Lung microvascular endothelial cell (primary cell): ENCODE measurements at places on chromosomes 11 and 22. TPM values are rescaled to one million over a fixed set of nuclear protein-coding genes. Genes with fewer than 3 reads are reported as not detected.
A peak's percentile ranks its signal among the peaks of the same experiment; 100 is the strongest.

- DNase-seq = no peak
These were observed 7.9 kb upstream of the FLRT1 start for GRCh38 chr11:64027651-64028397.

- DNase-seq = no peak
These were observed 902 bp downstream of the RASGRP2 start for GRCh38 chr11:64742889-64743590.

- DNase-seq = peak; percentile 91
These were observed 723.0 kb downstream of the KCNA4 start for GRCh38 chr11:29293825-29294224.

- no peak for DNase-seq
These were observed 142.4 kb downstream of the CRYBB2 start for GRCh38 chr22:25361899-25362214.

DNA sequence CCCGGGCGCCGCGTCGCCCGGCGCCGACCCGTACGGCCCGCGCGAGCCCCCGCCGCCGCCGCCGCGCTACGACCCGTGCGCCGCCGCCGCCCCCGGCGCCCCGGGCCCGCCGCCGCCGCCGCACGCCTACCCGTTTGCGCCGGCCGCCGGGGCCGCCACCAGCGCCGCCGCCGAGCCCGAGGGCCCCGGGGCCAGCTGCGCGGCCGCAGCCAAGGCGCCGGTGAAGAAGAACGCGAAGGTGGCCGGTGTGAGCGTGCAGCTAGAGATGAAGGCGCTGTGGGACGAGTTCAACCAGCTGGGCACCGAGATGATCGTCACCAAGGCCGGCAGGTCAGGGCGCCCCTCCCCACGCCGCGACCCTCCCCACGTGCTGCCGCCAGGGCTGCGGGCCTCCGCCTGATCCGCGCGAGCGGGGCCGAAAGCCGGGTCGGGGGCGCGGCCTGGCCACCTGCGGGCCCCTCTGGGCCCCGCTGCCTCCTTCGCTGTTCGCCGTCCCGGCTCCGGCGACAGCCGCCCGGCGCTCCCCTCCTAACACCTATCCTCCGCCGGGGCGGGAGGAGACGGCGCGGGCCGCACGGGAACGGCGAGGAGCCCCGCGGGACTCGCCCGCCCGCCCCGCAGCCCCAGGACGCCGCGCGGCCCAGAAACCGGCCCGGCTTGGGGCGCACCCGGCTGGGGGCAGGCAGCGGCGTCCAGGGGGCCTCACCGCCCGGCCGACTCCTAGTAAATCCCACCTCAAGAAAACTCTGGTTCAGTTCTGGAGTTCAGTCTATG lies 560 bp downstream of the TBX1 start:
- peak; percentile 34 for DNase-seq

DNA sequence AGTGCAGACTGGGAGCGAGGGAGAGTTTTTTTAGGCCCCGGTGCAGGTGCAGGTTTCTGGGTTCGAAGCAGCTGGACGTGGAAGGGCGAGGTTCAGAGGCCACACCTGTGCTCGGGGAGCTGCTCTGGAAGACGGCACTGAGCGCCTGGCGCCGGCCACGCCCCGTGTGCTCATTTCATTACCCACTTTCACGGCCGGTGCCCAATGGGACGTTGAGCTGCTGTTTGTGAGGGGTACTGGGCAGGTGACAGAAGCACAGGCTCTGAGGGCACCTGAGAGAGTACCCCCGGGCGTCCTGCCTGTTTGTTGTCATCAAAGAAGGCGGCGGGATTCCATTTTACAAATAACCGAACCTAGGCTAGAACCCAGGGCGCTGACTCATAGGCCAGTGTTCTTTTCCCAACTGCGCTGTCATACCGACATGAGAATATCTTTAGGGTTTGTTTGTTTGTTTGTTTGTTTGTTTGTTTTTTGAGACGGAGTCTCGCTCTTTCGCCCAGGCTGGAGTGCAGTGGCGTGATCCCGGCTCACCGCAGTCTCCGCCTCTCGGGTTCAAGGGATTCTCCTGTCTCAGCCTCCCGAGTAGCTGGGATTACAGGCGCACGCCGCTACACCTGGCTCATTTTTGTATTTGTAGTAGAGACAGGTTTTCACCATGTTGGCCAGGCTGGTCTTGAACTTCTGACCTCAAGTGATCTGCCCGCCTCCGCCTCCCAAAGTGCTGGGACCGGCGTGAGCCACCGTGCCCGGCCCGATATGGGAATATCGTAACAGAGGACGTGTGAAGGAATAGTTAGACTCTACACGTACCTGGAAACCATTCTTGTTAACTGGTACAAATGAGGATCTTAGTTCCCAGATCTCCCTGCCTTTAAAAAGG lies 16.6 kb upstream of the SPTBN2 start:
- DNase-seq = peak; percentile 20

GRCh38 chr22:21657360-21658032 lies 8.3 kb upstream of the PPIL2 start:
- DNase-seq = peak; percentile 78

GRCh38 chr11:33721426-33721825 lies 14.8 kb downstream of the CD59 start:
- peak; percentile 42 for DNase-seq

GRCh38 chr11:56886455-56886854 lies 102.3 kb upstream of the OR5AK2 start:
- DNase-seq = no peak

GRCh38 chr22:23898006-23898974 lies 4.1 kb downstream of the MIF start:
- DNase-seq = no peak

- DNase-seq = no peak
These were observed 1.9 kb upstream of the BAIAP2L2 start for GRCh38 chr22:38112381-38112780.

DNA sequence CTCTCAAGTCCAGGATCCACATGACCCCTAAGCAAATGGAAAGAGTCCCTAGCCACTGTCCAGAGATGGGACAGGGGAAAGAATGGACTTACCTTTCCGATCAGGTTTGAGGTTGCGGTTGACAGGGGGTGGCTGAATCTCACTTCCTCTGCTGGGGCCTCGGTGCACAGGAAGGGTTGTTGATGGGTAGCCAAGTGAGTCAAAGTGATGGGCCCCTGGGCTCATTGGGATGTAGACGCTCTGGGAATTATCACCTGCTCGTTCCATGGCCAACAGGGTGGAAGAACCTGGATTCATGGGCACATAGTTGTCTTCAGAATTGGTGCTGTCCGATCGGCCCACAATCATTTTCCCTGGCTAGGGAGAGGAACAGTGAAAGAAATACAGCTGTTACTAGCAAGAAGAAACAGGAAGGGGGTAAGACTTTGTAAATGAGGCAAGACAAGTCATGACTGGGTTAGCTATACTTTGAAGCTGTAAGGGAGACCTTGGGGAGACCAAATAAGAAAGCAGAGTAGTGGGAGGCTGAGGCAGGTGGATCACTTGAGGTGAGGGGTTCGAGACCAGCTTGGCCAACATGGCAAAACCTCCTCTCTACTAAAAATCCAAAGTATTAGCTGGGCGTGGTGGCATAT lies 34.7 kb downstream of the USP35 start:
- DNase-seq = no peak

GRCh38 chr11:133727774-133728173 lies 117.5 kb downstream of the SPATA19 start:
- no peak for DNase-seq

DNA sequence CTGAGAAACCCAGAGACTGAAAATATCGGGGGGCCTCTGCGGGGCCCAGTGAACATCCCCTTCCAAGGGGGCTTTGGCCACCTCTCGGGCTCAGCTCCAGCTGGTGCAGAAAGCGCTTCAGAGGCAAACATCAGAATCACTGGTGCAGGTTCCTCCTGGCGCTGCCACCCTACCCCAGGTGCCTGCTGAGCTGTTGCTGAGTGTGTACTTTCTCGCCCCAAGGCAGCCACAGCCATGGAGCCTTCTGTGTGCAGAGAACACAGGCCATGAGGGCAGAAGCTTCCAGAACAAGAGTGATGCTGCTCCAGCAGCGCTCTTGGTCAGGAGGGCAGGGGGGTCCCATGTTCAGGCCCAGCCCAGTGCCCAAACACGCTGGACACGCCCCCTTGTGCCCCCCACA lies 6.3 kb downstream of the DRD4 start:
- no peak for DNase-seq

DNA sequence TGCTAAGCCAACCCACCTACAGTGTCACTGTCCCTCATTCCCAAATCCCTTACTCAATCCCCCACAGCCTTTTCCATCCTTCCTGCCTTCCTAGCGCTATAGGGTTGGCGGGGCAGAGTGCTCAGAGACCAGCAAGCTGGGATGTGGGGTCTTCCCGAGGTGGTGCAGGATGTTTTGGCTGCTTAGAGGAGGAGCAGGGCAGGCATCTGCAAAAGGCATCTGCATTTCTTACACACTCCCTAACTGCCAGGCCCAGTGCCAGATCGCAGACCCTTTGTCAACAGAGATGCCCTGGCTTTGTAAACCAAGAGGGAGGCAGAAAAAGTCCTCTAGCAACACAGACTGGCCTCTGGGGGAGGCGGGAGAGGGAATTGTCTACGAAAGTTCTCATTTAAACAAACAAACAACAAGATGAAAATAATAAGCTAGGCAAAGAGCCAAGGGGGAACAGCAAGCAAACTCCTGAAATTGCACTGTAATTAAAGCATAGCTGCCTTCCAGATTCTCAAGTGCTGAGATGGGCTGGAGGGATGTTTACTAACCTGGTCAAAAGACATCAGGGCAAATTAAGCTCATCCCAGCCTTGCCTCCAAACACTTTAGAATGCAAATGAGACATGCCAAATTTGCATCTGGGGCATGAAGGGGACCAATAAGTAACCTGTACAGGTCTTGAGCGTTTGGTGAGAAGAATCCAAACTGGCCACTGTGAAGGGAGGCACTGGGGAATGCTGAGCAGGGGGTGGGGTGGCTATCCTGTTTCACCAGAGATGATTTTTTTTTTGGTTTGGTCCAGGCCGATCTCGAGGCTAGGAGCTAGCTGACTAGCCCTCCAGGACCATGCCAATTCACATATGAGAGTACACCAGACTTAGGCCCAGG lies 38.1 kb upstream of the ADA2 start:
- no peak for DNase-seq

DNA sequence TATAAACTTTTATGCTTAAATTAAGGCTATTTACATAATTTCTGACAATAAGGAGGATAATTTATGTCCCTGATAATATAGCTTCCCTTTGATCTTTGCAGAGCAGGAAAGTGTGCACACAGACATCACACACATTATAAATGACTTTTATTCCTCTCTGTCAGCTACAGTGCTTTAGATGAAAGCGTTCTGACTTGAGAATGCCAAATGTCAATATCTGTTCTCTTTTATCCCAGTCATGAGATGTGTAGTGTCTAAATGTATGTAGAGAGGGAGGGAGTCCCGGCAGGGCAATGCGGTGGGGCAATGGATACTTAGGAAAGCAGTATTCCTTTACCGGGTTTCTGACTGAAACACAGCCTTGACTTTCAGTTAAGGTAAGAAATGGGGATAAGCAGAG lies 225.4 kb upstream of the CHORDC1 start:
- DNase-seq = no peak

DNA sequence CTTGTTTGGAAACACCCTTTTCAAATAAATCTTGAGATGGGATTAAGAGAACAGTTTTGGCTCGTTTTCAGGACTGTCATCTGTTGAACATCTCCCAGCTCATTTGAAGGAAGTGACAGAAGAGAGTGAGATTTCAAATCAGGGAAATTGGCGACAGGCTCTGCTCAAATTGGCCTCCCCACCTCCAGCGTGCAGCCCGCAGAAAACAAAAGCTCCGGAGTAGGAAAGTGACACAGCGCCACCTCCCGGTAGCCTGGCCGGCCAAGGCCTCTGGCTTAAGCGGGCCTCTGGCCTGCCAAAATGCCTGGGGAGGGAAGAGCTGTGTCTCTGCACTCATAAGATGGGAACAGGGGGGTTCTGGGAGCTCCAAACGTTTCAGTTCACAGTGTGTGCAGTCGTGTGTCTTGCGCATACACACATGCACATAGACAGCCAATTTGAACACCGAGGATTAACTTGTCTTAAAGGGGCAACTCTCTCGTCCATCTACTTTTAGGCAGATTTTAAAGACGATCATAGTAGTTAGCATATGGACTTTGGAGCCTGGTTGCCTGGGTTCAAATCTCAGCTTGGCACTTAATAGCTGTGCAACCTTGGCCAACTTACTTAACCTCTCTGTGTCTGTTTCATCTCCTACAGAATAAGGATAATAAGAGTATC lies 132.7 kb upstream of the RCN1 start:
- DNase-seq = peak; percentile 57

GRCh38 chr11:122661182-122661945 lies 5.8 kb downstream of the UBASH3B start:
- DNase-seq = no peak

- DNase-seq = peak; percentile 93
These were observed 27.8 kb upstream of the ROBO3 start for GRCh38 chr11:124837491-124837856.

GRCh38 chr11:95192717-95193116 lies 38.3 kb downstream of the SESN3 start:
- DNase-seq = no peak

- DNase-seq = peak; percentile 56
These were observed 35.0 kb upstream of the EHF start for GRCh38 chr11:34585735-34586487.

DNA sequence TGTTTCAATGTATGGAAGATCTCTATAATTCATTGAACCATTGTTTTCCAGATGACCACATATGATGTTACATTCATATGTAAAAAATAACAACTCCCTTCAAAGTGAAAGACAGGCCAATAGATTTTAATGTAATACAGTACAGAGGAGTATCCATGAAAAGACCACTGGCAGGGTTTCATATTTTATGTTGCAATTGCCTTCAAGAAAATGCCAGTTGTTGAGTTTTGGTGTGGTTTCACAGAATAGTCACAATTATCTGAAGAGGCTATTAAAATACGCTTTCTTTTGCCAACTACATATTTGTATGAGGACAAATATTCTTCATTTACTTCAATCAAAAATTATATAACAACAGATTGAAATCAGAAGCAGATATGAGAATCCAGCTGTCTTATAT lies 14.3 kb downstream of the AMOTL1 start:
- DNase-seq = no peak

GRCh38 chr22:40498420-40499208 lies 128.2 kb downstream of the SGSM3 start:
- DNase-seq = peak; percentile 55

GRCh38 chr22:35218079-35218478 lies 39.2 kb upstream of the HMGXB4 start:
- DNase-seq = no peak

The TRPC6 gene
- total RNA-seq = 10.7 and 23.4 TPM in 2 replicates

The TRIM51 gene
- not detected in 2 replicates for total RNA-seq

The DERL3 gene
- 0.40 and 0.44 TPM in 2 replicates for total RNA-seq

The HNRNPUL2 gene
- total RNA-seq = 7.0 and 9.7 TPM in 2 replicates

The TMPRSS4 gene
- total RNA-seq = not detected in 2 replicates

The HORMAD2 gene
- not detected in 2 replicates for total RNA-seq

The NLRP6 gene
- not detected in 2 replicates for total RNA-seq

The TEX12 gene
- under 0.01 TPM in 1 of 2 replicates, not detected in the other for total RNA-seq

The NPAS4 gene
- total RNA-seq = not detected in 2 replicates
